CD4-positive, alpha-beta T cell treated with Interleukin-2 at 100 ng/mL for 4 hours (primary cell): ENCODE measurements at places on chromosomes 13 and 19.

- DNase-seq, result peak; percentile 88
Observed at GRCh38 chr19:7488736-7489353, at the start of gene PEX11G. Gene PEX11G (minus strand): TSS chr19:7489035. CDS start chr19:7489010, 25 bp downstream.

DNA sequence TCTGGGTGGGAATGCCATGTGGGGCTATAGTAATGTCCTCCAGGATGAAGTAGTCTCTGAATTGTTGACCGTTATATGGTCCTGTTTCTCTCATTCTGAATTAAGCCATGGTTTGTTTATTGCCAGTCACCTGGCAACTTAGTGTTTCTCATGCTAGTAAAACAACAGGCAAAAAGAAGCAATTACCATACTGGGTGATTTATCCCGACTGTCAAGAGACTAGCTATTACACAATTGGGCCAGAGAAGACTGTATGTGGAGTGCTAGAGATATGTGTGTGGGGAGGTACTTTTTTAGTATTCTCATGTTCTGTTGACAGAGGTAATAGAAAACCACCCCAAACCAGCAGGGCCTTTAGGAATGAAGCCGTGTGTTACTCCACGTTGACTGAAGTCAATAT, 258.2 kb downstream of the TDRD3 start:
- no peak for DNase-seq

- DNase-seq, result no peak
Observed at GRCh38 chr19:12750851-12751250, 740 bp upstream of the BEST2 start.

DNA sequence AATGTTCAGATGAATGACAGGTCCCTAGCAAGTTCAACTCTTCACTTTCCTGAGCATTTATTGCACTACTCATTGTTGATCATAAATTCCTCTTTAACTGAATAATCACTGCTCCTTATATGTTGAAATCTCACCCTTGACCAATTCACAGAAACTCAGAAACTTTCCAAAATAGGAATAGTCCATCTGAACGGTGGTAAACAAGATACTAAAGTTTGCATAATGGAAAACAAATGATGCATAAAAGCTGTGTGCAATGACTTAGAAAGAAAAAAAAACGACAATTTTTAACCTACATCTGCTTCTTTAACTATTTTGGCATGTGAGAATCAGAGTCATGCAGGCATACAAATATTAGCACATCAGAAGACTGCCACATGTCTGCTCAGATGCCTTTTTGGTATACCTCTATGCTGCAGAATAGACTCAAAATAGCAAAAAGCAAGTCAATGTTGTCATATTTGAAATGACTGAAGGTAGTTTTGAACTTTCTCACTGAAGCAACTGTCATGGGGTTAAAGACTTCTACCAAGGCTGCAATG, 34.8 kb downstream of the SLC10A2 start:
- DNase-seq, result no peak

DNA sequence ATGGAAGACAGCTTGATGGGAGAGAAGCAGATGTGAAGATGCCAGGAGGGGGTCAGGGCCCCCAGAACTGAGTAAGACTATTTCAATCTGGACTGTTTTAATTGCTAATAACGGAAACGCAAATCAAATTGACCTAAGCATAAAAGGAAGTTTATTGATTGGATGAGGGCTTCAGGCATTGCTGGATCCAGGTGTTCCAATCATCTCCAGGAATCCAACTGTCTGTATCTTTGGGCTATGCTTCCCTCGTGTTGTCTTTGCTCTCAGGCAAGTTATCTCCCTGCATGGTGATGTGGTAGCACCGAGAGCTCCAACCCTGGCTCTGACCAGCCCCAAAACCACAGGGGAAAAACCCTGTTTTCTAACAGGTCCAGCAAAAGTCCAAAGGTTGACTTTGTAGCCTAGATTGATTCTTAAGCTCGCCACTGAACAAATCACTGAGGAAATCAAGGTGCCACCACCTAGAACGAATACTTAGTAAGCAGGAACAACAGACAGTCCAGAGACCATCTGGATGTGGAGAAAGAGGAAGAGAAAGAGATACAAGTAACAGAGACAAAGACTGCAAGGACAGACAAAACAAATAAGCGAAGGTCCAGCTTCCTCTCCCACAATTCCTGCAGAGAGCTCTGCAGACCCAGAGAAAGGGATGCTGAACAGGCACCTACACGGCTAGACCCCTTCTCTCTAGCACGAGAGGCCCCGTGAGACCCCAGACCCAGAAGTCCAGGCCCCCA, 1.2 kb upstream of the C19orf81 start:
- no peak for DNase-seq

DNA sequence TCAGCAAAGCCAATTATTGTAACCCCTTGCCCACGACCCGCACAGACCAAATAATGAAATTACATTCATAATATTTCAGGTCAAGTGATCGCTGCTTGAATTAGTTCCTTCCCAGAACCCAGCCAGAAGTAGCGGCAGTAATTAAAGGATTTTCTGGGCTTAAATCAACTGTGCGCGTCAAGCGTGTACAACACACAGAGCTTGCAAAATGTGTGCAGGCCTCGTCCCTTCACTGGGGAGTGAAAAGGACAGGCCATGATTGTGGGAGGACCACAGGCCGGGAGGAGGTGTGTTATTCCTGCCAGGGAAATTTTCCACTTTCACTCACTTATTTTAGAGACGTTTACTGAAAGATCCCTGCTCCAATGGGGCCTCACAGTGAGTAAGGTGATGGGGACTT, 84.9 kb downstream of the CHST8 start:
- no peak for DNase-seq

GRCh38 chr19:43300876-43301765, 31.8 kb upstream of the PSG9 start:
- DNase-seq, result no peak
